ENCODE measurements at places on chromosomes 12 and 14.

GRCh38 chr14:35865611-35866324 lies 39.6 kb downstream of the BRMS1L start:
- no peak overlapping the region for H3K4me3 ChIP-seq
- H3K36me3 ChIP-seq: no peaks in the 10 kb centered on the region
- no peak overlapping the region for H3K27ac ChIP-seq
- no peak for DNase-seq

- H3K4me1 ChIP-seq: no peaks in the 10 kb centered on the region
- H3K27ac ChIP-seq: no peak overlapping the region
- no peaks in the 10 kb centered on the region for H3K36me3 ChIP-seq
- no peak for DNase-seq
- H3K27me3 ChIP-seq: no peaks in the 10 kb centered on the region
Measured at GRCh38 chr14:99805757-99806439, 12.7 kb downstream of the EML1 start.

GRCh38 chr14:55454264-55455002 lies 14.0 kb upstream of the TBPL2 start:
- no peaks in the 10 kb centered on the region for H3K36me3 ChIP-seq
- no peaks in the 10 kb centered on the region for H3K27me3 ChIP-seq
- no peaks in the 10 kb centered on the region for H3K4me1 ChIP-seq
- peak; percentile 13 for DNase-seq

DNA sequence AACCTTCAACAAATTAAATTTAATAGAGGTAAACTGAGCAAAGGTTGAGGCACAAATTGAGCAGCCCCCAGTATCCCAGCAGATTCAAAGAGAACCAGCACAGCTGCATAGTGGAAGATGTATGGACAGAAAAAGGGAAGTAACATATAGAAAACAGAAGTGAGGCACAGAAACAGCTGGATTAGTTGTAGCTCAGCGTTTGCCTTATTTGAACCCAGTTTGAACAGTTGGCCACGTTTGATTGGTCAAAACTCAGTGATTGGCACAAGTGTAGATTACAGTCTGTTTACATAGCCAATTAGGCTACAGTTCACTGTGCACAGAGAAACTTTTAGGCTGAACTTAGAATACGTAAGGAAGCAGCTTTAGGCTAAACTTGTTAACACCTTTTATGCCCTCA lies 315.5 kb downstream of the RMST start:
- H3K27ac ChIP-seq: no peak overlapping the region
- no peaks in the 10 kb centered on the region for H3K36me3 ChIP-seq
- no peak overlapping the region for H3K4me3 ChIP-seq
- no peaks in the 10 kb centered on the region for H3K4me1 ChIP-seq

GRCh38 chr14:39219075-39219499 lies 14.6 kb upstream of the MIA2 start:
- H3K27me3 ChIP-seq: no peaks in the 10 kb centered on the region
- H3K4me3 ChIP-seq: no peak overlapping the region
- no peak overlapping the region for H3K27ac ChIP-seq
- no peaks in the 10 kb centered on the region for H3K4me1 ChIP-seq
- no peak for DNase-seq

DNA sequence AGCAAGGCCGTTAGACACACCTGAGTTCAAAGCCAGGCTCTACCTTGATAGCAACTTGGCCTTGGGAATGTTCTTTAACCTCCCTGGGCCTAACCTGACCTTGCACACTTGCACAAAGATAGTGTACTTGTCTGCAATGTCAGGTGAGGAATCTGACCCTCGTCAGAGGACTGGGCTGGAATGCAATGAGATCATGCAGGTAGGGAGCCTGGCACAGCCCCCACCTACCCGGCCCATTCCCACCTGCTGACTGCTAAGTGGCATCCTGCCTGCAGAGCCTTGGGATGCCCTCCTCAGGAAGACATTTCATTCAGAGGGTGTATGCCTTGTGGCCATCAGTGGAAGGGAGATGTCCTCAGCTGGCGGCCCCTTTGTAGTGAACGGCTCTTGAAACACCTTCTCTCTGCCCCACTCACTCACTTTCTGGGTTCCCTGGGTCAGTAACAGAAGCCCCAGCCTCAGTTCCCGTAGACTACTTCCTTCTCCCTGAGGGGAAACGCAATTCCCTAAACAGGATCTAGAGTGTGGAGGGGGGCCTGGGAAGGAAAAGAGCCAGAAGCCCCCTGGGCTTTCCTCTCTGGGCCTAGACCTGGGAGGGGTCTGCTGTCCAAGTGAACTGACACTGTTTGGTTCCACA lies 68.0 kb upstream of the DICER1 start:
- H3K27ac ChIP-seq: no peak overlapping the region
- no peaks in the 10 kb centered on the region for H3K27me3 ChIP-seq
- no peak overlapping the region for H3K4me3 ChIP-seq
- no peak for DNase-seq
- H3K36me3 ChIP-seq: no peaks in the 10 kb centered on the region
- H3K4me1 ChIP-seq: peaks cover 3% of the 10 kb centered on the region

DNA sequence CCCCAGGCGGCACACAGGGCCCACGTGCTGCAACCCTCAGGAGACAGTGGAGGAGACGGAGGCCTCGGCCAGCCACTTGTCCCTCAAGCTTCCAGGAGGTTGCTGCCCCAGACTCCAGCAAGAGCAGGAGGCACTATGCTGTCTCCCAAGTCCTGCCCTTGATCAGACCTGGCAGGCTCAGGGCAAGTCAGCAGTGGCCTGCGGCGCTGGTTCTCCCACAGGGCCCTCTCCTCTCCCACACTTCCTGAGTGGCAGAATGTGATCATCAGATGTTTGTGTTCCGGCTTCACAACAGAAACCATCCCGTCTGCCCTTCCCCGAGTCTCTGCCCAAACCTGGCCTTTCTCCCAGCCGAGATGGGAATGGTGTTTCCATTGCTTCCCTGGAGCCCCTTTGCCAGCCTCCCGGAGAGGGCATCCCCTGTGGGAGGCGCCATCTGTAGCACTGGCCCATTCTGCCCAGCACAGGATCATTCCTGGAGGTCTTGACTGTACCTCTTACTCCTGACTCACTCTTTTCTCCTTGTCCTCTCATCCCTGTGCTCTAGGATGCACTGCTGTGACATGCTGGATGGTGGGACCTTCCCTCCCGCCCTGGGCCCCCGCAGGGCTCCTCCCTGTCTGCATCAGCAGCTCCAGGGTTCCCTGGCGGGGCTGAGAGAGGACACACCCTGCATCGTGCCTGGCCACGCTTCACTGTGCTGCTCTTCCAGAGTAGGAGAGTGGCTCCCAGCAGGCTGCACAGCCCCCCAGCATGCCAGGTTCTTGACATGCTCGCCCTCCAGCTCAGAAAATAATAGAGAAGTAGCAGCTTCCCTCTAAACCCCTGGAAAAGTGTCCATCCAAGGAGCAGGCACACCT lies 114.7 kb upstream of the FKBP4 start:
- no peak overlapping the region for H3K4me3 ChIP-seq
- no peaks in the 10 kb centered on the region for H3K36me3 ChIP-seq
- H3K27ac ChIP-seq: no peak overlapping the region
- no peak for DNase-seq
- H3K27me3 ChIP-seq: no peaks in the 10 kb centered on the region
- H3K4me1 ChIP-seq: no peaks in the 10 kb centered on the region

- no peak overlapping the region for H3K27ac ChIP-seq
- no peaks in the 10 kb centered on the region for H3K36me3 ChIP-seq
- peaks cover 2% of the 10 kb centered on the region for H3K4me1 ChIP-seq
- no peak overlapping the region for H3K4me3 ChIP-seq
Measured at GRCh38 chr12:92540782-92541423, 161.9 kb upstream of the PLEKHG7 start.

DNA sequence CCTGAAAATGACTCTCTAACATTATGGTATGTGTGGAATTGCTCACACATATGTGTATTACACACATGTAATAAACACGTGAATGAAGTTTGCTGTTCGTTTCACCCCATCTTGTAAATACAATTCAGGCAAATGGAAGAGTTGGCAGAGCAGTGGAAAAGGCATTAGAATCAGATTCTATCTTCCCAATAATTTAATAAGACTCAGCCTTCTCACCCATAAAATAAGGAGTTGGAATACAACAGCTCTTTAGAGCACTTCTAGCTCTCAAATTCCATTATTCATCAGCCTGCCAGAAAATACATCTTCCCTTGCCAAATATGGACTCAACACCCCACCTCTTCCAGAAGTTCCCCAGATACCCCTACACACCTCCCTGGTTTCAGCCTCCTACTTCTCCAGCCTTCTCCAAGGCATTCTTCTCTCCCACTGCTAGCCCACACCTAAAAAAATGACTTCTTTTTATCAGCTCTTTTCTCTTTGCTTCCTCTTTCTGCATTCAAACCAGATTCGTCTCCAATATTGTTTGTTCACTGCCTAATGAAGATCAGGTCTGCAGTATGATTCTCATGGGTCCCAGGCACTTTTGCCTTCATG lies 66.2 kb upstream of the DYRK2 start:
- H3K27ac ChIP-seq: no peak overlapping the region
- H3K4me1 ChIP-seq: peaks cover 4% of the 10 kb centered on the region
- DNase-seq: no peak
- H3K36me3 ChIP-seq: no peaks in the 10 kb centered on the region

GRCh38 chr14:100826391-100827100 lies 628 bp downstream of the MEG3 start:
- no peaks in the 10 kb centered on the region for H3K27me3 ChIP-seq
- H3K27ac ChIP-seq: no peak overlapping the region

- H3K27me3 ChIP-seq: no peaks in the 10 kb centered on the region
- no peaks in the 10 kb centered on the region for H3K4me1 ChIP-seq
- no peaks in the 10 kb centered on the region for H3K36me3 ChIP-seq
- no peak overlapping the region for H3K4me3 ChIP-seq
- peak; percentile 9 for DNase-seq
Measured at GRCh38 chr12:28308891-28309290, 118.6 kb downstream of the CCDC91 start.

- H3K27me3 ChIP-seq: no peaks in the 10 kb centered on the region
- no peaks in the 10 kb centered on the region for H3K4me1 ChIP-seq
- DNase-seq: peak; percentile 70
- no peaks in the 10 kb centered on the region for H3K36me3 ChIP-seq
- H3K27ac ChIP-seq: no peak overlapping the region
Measured at GRCh38 chr12:52221912-52222457, 11.1 kb upstream of the KRT7 start.

DNA sequence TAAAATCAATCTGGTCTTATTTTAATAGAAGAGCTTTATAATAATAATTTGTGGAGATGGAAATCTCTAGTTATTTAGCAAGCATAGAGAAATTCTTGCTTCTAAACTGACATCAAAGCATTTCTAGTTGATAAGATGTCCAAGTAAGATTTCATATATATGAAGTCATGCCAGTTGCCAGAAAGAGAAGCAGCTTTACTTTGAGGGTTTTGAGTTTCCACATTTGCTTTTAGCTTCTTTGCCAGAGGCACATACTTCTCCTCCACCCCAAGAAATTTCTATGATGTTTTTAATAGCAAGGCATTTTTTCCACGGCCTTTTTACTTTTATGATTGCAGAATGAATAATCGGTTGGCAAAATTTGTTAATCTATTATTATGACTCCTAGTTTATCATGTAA lies 24.2 kb upstream of the YAF2 start:
- no peak overlapping the region for H3K27ac ChIP-seq
- H3K36me3 ChIP-seq: no peaks in the 10 kb centered on the region
- no peak for DNase-seq
- H3K4me3 ChIP-seq: no peak overlapping the region
- H3K4me1 ChIP-seq: no peaks in the 10 kb centered on the region

GRCh38 chr14:94066089-94066676 lies 14.8 kb downstream of the DDX24 start:
- no peak overlapping the region for H3K27ac ChIP-seq
- H3K27me3 ChIP-seq: no peaks in the 10 kb centered on the region
- H3K36me3 ChIP-seq: peaks cover 2% of the 10 kb centered on the region
- H3K4me1 ChIP-seq: peaks cover 5% of the 10 kb centered on the region

- H3K27me3 ChIP-seq: no peaks in the 10 kb centered on the region
- no peaks in the 10 kb centered on the region for H3K36me3 ChIP-seq
- DNase-seq: no peak
- no peak overlapping the region for H3K4me3 ChIP-seq
- no peaks in the 10 kb centered on the region for H3K4me1 ChIP-seq
Measured at GRCh38 chr14:55389330-55389729, 22.3 kb downstream of the ATG14 start.

GRCh38 chr12:53219956-53220693 lies 11.9 kb downstream of the RARG start:
- no peaks in the 10 kb centered on the region for H3K27me3 ChIP-seq
- H3K36me3 ChIP-seq: no peaks in the 10 kb centered on the region
- H3K27ac ChIP-seq: peak overlapping the region; percentile 42
- peak overlapping the region; percentile 92 for H3K4me3 ChIP-seq

DNA sequence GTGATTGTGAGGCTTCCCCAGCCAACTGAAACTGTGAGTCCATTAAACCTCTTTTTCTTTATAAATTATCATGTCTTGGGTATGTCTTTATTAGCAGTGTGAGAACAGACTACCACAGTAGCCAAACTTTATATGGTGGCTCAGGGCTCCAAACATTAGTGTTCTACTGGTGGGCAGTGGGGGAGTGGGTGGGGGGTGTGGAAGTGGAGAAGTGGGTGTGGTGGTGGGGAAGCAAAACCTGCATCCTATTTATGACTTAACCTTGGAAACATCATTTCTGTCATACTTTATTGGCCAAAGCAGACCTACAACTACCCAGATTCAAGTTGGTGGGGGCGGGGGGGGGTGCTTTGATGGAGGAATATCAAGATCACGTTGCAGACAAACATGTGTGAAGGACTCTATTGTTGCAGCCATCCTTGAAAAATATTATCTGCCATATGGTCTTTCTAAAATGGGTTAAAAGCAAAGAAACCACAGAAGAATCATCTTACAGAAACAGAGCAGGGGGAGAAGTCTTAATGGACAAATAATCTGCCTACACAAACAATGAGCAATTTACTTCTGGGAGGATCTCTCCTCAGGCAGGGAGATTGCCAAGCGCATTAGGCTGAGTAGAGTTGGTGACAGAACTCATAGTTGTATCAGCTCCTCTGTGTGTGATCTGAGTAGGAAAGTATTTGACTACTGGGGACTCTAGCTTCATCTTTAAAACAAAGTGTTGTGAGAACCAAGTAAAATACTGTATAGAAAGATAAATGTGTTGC lies 1.4 kb upstream of the PWP1 start:
- no peak for DNase-seq
- no peaks in the 10 kb centered on the region for H3K4me1 ChIP-seq
- H3K36me3 ChIP-seq: peaks cover 2% of the 10 kb centered on the region
- no peak overlapping the region for H3K27ac ChIP-seq

DNA sequence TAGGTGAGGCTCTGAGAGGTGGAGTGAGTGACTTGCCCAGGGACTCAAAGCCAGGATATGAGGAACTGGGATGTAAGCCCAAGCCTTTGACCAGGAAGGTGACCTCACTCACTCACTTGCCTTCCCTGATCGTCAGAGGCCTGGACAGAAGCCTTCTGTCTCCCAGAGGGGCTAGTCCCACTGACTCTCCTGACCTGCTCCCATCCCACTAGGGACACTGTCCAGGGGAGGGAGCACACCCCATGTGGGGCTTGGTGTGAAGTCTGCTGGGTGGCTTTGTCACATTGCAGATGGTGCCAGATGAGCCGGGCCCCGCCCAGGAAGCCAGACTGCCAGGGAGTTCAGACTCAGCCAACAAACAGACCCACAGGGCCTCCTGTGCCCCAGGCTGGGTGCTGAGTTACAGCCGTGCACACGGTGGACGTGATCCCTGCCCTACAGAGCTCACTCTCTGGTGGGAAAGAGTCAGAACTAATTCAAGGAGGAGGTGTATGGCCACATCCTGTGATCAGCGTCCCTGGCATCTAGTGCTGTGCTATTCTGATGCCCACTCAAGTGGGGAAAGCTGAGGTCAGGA lies 28.3 kb downstream of the MMAB start:
- no peaks in the 10 kb centered on the region for H3K4me1 ChIP-seq
- H3K27ac ChIP-seq: no peak overlapping the region
- H3K27me3 ChIP-seq: no peaks in the 10 kb centered on the region
- no peak for DNase-seq

- no peaks in the 10 kb centered on the region for H3K36me3 ChIP-seq
Measured at GRCh38 chr14:88825078-88825458, 617 bp downstream of the TTC8 start.
